ENCODE measurements at places on chromosomes 12 and 14.

DNA sequence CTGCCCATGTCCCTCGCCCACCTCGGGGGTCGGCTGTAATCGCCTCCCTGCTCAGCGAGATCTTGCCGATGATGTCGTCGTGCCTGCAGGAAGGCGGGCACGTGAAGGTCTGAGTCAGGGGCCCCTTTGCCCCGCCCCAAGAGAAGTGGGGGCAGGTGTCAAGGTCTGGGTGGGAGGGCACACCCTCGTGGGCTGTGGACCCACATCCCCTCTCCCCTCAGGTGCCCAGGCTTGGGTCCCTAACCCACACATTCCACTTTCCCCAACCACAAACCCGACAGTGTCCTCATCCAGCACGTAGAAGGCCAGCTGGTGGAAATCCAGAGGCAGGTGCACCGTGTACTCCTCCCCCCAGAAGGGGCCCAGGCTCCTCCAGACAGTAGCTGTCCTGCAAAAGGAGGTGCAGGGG is 7.8 kb downstream of the RASAL1 start:
- DNase-seq: no peak

DNA sequence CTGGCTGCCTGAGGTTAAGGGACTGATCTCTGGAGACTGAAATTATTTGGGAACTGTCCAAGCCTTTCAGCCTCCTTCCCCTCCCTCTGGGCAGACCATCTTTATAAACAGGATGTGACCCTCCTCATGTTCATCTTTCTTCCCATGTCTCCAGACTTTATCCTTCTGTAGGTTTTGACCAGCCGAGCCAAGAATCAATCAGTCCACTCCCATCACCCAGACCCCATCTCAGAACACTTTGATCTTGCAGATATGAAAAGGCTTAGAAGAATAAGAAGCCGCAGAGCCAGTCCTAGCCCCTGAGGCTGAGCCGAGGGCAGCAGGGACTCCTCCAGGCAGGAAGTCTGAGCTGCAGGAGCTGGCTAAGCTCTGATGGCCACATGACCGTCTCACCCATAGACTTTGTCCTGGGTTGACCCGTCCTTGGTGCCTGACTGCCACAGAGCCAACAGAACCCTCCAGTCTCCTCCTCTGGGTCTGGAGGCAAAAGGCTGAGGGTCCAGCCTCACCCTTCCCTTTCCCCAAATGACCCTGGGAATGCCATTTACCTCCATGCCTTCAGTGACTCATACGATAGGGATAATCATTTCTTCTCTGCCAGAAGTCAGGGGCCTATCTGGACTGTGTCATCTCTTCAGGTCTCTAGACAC is 1.6 kb downstream of the KRT71 start:
- DNase-seq: no peak

DNA sequence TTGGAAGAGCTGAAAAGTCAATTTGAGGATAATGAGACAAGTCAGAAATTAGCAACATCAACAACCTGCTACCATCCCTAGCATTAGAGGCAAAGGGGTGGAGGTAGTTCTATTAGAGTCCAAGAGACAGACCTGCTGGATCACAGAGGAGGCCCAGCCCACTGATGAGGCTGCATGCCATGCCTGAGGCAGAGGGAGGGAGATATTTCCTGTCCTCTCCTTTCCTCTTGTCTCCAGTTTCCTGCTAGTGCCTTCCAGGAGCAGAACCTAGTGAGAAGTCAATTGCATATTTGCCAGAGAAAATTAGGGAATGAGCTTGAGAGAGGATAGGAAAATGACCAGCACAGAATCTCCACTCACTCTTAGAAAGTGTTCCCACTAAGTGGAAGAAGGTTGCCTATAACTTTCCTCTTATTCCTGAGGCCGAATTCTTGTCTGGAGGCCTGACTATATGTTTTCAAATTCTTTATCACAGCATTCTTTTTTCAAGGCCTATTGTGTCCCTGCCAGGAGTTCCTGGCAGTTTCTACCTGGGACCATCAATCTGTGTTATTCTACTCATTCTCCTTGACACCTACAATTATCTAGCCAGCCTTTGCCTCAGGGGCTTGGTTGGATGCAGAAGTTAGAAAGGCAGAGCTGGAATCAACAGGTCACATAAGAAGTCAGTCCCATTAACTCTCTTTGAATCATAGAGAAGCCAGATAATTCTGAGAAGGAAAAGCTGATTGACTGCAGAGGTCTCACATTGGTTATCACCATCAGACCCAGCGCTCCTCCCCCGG is 121.9 kb downstream of the EMP1 start:
- no peak for DNase-seq

- DNase-seq: no peak
Measured at GRCh38 chr12:21852251-21852650, 77.7 kb upstream of the KCNJ8 start.

- no peak for DNase-seq
Measured at GRCh38 chr12:53170876-53171724, 9.4 kb upstream of the ZNF740 start.

DNA sequence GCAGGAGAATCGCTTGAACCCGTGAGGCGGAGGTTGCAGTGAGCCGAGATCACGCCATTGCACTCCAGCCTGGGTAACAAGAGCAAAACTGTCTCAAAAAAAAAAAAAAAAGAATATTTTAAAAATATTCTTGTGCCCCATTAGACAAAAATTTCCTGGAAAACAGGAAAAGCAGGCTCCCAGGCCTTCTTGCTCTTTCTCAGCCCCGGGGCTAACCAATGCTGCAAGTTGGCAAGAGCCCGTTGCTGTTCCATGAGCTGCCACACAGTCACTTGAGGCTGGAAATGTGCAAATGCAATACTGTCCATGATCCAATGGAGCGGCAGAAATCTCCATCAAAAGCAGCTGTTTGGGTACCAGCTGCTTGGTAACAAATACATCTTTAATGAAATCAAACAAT is 994.7 kb downstream of the VRK1 start:
- DNase-seq: no peak
